ENCODE measurements at places on chromosomes 11 and 22.
A peak's percentile ranks its signal among the peaks of the same experiment; 100 is the strongest.

DNA sequence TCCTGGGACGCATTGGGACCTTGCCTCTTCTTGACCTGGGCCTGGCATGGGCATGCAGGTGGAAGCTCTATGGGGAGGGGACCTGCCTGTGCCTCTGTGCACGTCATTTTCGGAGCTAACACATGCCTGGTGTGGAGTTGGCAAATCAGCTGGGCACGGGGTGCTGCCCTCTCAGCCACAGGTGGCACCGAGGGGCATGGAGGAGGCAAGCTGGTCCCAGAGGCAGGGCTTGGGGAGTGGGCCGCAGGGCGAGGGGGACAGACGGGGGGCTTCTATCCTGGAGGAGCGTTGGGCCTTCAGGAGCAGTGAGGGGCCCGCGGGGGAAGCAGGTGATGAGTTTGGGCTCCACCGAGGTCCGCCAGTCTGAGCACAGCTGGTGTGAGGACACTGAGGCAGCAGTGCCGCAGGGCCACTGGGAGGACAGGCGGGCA lies 362.0 kb downstream of the TBC1D22A start:
- DNase-seq = no peak

GRCh38 chr11:86214710-86215109 lies 29.8 kb upstream of the EED start:
- no peak for DNase-seq

DNA sequence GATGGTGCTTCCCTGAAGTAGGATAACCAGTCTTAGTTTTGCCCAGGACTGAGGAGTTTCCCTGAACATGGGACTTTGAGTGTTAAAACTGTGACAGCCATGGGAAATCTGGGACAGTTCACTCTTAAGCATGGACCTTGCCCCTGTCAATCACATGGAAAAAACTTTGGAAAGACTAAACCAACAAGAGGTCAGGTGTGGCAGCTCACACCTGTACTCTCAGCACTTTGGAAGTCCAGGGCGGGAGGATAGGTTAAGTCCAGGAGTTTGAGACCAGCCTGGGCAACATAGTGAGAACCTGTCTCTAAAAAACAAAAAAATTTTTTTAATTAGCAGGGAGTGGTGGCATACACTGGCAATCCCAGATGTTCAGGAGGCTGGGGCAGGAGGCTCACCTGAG lies 3.3 kb upstream of the AMBRA1 start:
- no peak for DNase-seq

DNA sequence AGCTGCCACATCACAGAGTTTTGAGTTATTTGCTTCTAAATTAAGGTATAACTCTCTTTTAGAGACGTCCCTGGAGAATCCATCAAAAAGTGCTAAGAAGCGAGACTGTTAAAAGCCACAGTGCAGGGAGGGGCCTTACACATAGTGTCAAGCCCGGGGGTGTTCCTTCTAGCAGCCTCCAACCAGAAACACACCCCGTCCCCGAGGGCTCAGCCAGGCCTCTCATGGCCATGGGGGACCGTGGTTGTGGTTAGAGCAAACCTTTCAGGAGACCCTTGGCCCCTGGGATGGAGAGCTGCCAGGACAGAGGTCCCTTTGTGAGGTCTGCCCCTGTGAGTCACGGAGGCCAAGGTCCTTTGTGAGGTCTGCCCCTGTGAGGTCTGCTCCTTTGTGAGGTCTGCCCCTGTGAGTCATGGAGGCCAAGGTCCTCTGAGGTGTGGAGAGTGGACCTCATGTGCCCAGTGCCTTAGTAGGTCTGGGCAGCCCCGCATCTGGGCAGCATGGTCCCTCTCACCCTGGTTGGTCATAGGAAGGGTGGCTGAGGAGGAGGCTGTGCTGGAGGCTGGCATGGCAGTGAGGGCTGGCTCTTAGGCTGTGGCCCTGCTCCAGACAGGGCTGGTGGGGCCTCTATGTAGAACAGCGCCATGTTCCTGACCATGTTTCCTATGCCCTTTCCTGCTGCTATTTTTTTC lies 5.4 kb downstream of the GNAZ start:
- no peak for DNase-seq

- no peak for DNase-seq
Observed at GRCh38 chr22:25574736-25575135, 10.3 kb downstream of the GRK3 start.

GRCh38 chr11:117411736-117412135 lies 84.1 kb downstream of the CEP164 start:
- DNase-seq = peak; percentile 43

- no peak for DNase-seq
Observed at GRCh38 chr22:28332410-28332809, 347.2 kb downstream of the TTC28 start.

DNA sequence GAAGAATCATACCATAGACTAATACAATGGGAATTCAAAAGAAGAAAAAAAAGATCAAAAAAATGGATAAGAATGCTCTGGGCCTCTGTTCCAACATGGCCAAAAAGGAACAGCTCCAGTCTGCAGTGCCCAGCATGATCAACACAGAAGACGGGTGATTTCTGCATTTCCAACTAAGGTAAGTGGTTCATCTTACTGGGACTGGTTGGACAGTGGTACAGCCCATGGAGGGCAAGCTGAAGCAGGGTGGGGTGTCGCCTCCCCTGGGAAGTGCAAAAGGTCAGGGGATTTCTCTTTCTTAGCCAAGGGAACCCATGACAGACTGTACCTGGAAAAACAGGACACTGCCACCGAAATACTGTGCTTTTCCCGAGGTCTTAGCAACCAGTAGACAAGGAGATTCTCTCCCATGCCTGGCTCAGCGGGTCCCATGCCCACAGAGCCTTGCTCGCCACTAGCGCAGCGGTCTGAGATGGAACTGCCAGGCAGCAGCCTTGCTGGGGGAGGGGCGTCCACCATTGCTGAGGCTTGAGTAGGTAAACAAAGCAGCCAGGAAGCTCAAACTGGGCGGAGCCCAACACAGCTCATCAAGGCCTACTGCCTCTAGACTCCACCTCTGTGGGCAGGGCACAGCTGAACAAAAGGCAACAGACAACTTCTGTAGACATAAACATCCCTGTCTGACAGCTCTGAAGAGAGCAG lies 428.4 kb downstream of the MN1 start:
- no peak for DNase-seq

- no peak for DNase-seq
Observed at GRCh38 chr11:34787895-34788294, 128.3 kb downstream of the APIP start.

DNA sequence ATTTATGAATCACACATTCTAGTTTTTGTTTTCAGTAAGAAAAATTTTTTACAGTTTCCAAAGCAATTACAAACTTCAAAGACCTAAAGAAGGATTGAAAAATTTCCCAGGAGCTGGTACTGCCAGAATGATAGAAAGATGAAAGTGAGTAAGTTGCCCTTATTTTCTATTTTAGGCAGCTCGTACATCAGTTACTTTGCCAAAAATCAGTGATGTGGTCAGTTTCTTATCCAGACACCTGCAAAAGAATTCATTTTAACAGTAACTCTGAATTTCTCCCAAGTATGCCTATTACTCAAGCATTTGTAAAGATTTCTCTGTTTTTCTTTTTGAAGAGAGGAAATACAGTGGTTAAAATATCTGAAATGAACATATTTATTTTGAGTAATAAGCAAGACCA lies 976.3 kb upstream of the RAG2 start:
- no peak for DNase-seq

- DNase-seq = no peak
Observed at GRCh38 chr22:30227438-30228228, 18.9 kb downstream of the LIF start.

All from suprapubic skin (tissue), 4 donors.